ENCODE measurements at places on chromosomes 6 and 20.

DNA sequence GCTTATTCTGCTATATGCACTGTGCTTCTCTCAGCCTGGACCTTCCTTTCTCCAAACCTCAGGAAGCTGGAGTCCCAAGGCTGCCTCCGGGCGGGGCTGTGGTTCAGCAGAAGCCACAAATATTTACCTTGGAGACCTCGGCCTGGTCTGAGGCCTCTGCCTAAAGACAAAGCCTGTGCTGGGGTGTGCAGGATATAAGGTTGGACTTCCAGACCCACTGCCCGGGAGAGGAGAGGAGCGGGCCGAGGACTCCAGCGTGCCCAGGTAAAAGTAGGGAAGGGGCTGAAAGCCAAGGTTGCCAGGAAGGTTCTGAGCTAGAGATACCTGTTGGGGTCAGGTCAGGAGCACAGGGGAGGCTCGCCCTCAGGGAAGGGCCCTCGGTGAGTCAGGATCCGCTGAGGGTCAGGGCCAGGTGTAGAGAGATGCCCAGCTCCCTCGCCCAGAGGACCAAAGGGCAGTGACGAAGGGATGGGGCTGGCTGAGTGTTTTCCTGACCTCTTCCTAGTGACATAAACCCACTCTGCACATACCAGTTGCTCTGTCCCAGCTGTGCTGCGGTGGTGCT is at the start of gene BPIFB1:
TSS of gene BPIFB1 (plus strand) at position 224 of the 565 bp plus-strand sequence. CDS start 2,860 bp downstream, outside the sequence.
- ATAC-seq: no peak

DNA sequence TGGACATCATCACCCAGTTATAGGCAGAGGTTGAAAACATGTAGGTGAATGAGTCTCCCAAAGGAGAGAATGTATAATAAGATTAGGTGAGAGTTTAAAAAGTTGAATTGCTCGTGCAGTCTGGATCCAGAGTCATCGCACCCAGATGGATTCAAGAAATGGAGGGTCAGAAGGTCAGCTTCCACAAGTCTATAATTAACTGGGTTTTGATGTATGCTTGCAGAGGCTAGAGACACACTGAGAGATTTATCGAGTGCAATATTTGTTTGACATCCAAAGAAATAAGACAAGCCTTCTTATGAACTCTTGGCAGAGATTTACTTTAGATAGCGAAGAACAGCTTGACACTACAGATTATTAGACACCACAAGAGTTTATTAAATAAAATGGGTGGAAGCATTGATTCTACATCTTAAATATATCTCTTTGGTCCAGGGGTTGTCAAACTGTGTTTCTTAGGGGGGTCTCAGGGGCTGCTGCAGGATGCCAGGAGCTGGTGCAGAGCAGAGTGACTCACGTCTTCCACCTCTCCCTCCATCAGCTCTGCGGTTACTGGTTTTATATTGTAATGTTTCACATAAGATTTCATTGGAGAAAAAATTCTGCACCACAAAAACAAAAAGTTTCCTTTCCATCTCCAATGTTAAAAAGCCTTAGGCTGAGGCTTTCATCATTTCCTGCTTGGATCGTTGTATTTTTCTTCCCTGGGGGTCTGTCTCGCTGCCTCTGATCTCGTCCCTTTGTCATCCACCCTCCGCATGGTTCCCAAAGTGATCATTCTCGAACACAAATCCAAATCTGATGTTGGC is 176.2 kb upstream of the AHI1 start:
- ATAC-seq: no peak

- ATAC-seq: no peak
Observed at GRCh38 chr20:4234128-4234527, 218.8 kb upstream of the RNF24 start.

- no peak for ATAC-seq
Observed at GRCh38 chr6:13505345-13505734, 17.9 kb upstream of the GFOD1 start.
